ENCODE measurements at places on chromosomes 1 and 21.

- DNase-seq = no peak
- no peaks in the 10 kb centered on the region for H3K4me1 ChIP-seq
- H3K27ac ChIP-seq = no peak overlapping the region
- no peak overlapping the region for H3K4me3 ChIP-seq
- no peaks in the 10 kb centered on the region for H3K36me3 ChIP-seq
- no peaks in the 10 kb centered on the region for H3K27me3 ChIP-seq
Observed at GRCh38 chr1:119565131-119565772, 58.2 kb downstream of the HSD3B1 start.

GRCh38 chr21:44708213-44708865, 3.0 kb downstream of the TSPEAR start:
- no peak overlapping the region for H3K4me3 ChIP-seq
- no peak overlapping the region for H3K27ac ChIP-seq
- no peaks in the 10 kb centered on the region for H3K36me3 ChIP-seq

DNA sequence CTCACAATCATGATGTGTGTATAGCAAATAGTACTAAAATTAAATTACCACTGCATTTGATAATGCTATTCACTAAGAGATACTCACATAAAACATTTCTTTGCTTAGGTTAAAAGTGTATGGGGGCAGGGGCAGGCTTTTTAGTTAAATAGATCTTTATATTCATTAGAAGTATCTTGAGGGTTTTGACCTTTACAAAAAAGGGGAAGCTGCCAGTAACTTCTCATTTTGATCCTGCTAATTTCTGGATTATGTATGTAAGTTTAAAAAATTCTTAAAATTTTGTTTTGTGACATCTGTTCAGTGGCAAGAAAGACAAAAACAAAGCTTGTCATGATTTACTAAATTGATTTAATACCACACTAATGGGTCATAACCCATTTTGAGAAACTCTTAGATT, 45.8 kb upstream of the S1PR1 start:
- H3K36me3 ChIP-seq = no peaks in the 10 kb centered on the region
- H3K4me1 ChIP-seq = no peaks in the 10 kb centered on the region
- no peak for DNase-seq
- H3K27ac ChIP-seq = no peak overlapping the region
- no peak overlapping the region for H3K4me3 ChIP-seq

- no peak overlapping the region for H3K27ac ChIP-seq
- H3K4me3 ChIP-seq = no peak overlapping the region
- DNase-seq = no peak
- H3K27me3 ChIP-seq = no peaks in the 10 kb centered on the region
- H3K36me3 ChIP-seq = no peaks in the 10 kb centered on the region
Observed at GRCh38 chr1:214587165-214587564, 15.8 kb upstream of the CENPF start.

- no peak overlapping the region for H3K27ac ChIP-seq
- no peak for DNase-seq
- H3K27me3 ChIP-seq = peaks cover 23% of the 10 kb centered on the region
Observed at GRCh38 chr21:42614396-42614795, 39.0 kb upstream of the PDE9A start.

DNA sequence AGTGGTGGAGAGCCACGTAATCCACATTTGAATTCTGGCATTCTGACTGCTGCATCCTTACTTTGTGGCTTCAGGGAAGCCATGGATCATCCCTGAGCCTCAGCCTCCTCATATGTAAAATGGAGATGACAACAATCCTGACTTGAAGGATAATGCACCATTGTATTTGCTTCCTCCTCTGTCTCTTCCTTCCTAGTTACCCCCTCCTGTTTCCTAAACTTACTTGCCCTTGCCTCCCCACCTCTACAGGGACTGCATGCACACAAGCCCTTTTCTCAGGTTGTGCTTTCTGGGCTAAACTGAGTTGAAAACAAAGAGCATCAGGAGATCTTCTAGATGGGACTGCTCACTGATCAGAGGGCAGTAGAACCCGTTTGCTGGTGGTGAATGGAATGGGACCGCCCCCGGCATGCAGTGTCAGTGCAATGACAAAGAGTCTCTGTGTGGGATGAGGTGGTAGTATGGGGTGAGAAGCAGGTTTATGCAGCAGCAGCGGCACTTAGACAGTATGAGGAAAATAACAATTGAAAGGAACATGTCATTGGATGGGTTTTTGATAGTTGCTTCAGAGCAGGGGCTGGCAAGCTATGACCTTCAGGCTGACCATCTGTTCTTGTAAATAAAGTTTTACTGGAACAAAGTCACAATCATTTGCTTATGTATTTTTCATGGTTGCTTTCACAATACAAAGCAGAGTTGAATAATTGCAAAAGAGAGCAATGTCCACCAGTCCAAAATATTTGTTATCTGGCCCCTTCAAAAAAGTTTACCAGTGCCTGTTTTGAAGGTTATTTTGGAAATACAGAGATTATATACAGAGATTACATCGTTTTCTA, 6.1 kb upstream of the ADAMTS1 start:
- no peak overlapping the region for H3K4me3 ChIP-seq
- no peak for DNase-seq
- H3K4me1 ChIP-seq = peaks cover 4% of the 10 kb centered on the region
- H3K27ac ChIP-seq = no peak overlapping the region

- no peaks in the 10 kb centered on the region for H3K4me1 ChIP-seq
- H3K4me3 ChIP-seq = no peak overlapping the region
- peaks cover 5% of the 10 kb centered on the region for H3K27me3 ChIP-seq
Observed at GRCh38 chr1:167086033-167086432, 4.1 kb downstream of the GPA33 start.

DNA sequence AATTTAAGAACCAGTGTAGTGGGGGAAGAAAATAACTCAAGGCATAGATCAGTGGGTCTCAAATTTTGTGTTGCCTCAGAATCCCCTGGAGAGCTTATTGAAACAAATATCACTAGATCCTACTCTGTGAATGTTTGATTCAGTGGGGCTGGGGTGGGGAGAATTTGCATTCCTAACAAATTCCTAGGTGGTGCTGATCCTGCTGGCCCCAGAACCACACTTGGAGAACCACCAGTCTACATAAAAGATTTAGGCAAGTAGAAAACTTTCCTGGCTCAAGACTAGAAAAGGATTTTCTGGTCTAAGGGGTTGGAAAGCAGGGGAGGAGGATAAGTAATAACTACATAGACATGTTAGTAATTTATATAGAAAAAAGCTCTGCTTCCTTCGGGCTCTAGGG, 34.1 kb upstream of the C1orf21 start:
- no peak overlapping the region for H3K27ac ChIP-seq
- no peak for DNase-seq
- H3K27me3 ChIP-seq = no peaks in the 10 kb centered on the region
- no peak overlapping the region for H3K4me3 ChIP-seq

DNA sequence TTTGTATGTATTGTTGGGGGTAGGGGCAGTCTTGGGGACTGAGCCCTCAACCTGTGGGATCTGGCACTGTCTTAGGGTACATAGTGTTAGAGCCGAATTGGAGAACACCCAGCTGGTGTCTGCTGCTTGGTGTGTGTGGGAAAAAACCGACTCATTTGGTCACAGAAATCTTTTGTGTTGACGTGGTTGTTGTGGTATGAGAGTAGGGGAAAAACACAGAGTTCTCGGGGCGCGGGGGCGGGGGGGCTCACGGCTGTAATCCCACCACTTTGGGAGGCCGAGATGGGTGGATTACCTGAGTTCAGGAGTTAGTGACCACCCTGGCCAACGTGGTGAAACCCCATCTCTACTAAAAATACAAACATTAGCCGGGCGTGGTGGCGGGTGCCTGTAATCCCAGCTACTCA, 15.3 kb upstream of the SRSF10 start:
- peaks cover 9% of the 10 kb centered on the region for H3K4me1 ChIP-seq
- H3K4me3 ChIP-seq = no peak overlapping the region
- H3K27ac ChIP-seq = no peak overlapping the region
- DNase-seq = no peak
- H3K27me3 ChIP-seq = no peaks in the 10 kb centered on the region
- no peaks in the 10 kb centered on the region for H3K36me3 ChIP-seq

DNA sequence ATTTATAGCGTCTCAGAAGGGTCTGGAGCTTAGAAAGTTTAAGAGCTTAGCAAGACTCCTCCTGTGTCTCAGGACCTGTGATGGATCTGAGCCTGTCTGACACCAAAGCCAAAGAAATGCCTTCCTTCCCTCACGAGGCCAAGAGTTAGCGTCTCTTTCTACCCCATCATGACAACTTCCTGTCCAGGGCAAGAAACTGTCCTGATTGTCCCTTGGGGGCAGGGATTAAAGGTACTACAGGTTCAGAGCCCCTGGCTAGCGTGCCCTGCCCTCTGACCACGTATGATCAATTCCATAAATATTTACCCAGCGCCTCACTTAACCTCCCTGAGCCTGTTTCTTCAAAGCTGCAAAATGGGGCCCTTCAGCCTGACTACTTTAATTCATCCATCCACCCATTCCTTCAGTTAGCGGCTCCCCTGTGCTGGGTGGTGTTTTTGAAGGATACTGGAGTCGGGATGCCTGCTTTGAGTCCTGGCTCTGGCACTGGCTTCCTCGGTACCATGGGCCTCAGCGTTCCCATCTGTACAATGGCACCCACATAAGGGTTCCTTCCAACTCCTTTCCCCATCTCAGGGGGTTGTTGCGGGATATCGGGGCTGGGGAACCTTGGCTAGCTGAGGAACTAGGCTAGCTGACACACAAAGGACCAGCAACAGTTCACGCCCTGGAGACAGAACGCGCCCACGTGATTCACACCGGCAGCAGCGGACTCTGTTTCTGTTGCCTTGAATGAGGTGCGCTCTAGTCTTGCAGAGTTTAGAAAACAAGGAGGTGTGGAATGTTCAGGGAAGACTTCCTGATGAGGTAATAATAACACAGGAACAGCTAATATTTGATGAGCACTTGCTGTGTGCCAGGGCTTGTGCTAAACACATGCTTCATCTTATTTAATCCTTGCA, 23.0 kb upstream of the EPHA2 start:
- no peak overlapping the region for H3K4me3 ChIP-seq
- peak overlapping the region; percentile 12 for H3K27ac ChIP-seq
- no peaks in the 10 kb centered on the region for H3K27me3 ChIP-seq
- no peak for DNase-seq
- H3K4me1 ChIP-seq = peaks cover 51% of the 10 kb centered on the region

GRCh38 chr1:152537496-152537895, 23.2 kb downstream of the CRCT1 start:
- DNase-seq = no peak
- no peak overlapping the region for H3K4me3 ChIP-seq
- H3K27me3 ChIP-seq = peaks cover 6% of the 10 kb centered on the region
- H3K4me1 ChIP-seq = no peaks in the 10 kb centered on the region

All from adrenal gland (tissue), 19 donors.